Neural crest cell (in vitro differentiated cells): ENCODE measurements at places on chromosomes 2 and 18.

DNA sequence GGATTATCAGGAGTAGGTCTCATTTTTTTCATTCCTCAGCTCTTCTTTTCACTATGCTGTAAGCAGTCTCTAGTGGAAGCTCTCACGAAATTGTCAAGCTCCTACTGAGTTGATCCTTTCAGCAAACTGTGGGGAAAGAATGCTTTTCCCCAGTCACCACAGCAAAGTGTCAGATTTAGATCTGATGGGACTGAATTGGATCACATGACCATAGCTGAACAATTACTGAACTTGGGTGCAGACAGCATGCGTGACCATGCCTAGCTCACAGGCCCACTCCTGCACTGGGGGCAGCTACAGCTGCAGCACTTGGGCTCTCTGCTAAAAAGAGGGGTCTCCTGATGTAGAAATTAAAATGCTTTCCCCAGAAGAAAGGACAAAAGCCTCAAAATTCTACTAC is 3.1 kb downstream of the ARHGAP15 start:
- no peak for DNase-seq

GRCh38 chr2:100446696-100447095 is 23.6 kb upstream of the NMS start:
- DNase-seq, result no peak

DNA sequence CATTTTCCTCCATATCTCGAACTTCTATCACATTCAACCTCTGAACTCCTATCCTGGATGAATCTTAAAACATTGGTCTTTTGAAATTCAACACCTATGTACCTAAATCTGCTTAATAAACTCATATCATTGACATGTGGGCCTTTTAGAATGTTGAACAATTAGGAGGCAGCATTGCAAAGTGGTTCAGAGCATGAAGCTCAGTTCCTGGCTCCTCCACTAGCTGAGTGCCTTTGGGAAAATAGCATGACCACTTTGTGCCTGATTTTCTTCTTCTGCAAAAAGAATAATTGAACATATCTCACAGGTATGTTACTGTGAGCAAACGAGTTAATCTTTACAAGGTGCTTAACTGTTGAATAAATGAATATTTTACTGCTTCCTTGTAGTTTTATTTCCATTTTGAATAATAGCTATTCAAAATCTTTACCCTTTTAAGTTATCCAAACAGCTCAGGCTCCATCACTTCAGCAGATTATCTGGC is 14.3 kb upstream of the ITPRID2 start:
- no peak for DNase-seq

DNA sequence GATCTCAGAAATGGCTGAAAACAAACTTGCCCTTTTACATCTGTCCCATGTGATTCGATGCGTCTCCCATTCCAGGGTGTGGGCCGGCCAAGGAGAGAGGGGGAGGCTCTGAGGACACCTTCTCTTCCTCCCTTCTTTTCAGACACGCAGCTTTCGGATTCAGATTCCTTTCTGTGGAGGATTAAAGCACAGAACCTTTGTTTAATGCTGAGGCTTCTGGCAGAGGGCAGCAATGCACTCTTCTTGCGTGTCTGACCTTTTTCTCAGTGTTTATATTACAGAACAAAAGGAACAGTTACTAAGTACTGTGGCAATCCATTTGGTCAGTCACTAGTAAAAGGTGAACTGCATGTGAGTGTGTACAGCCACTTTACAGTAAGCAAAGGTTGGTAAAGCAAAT is 268.9 kb upstream of the CCDC68 start:
- no peak for DNase-seq

- DNase-seq, result no peak
These were observed 27.5 kb downstream of the RNF103 start for GRCh38 chr2:86596118-86596517.

DNA sequence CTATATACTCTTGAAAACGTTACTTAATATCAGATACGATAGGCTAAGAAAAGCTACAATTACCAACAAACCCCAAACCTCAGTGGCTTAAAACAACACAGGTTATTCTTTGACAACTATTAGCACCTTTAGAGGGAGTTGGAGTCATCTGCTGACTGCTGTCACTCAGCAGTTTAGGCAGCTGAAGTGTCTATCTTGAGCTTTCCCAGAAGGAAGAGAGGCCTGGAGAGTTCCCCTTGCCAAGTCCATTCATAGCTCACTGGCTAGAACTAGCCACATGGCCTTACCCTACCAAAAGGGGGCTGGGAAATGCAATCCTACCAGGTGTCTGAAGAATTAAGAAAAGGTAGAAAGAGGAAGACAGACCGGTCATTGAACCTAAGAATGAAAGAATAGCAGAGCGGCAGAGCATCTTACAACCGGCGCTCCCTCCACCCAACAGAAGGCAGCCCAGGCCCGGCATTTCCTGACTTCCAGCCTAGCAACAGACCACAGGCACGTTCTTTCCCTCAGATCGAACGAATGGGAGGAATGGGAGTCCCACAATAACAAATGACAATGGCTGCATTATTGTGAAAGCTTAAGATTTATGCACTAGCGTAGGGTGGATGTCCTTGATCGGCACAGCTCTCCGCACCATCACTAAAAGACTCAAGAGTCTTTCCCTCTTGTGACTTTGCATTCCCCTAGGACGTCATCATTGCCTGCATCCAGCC is 211.2 kb upstream of the CTAGE1 start:
- no peak for DNase-seq

GRCh38 chr18:76255070-76255683 is 239.9 kb downstream of the ZNF516 start:
- no peak for DNase-seq

- DNase-seq, result no peak
These were observed 503 bp downstream of the ANXA4 start for GRCh38 chr2:69742322-69742952.

DNA sequence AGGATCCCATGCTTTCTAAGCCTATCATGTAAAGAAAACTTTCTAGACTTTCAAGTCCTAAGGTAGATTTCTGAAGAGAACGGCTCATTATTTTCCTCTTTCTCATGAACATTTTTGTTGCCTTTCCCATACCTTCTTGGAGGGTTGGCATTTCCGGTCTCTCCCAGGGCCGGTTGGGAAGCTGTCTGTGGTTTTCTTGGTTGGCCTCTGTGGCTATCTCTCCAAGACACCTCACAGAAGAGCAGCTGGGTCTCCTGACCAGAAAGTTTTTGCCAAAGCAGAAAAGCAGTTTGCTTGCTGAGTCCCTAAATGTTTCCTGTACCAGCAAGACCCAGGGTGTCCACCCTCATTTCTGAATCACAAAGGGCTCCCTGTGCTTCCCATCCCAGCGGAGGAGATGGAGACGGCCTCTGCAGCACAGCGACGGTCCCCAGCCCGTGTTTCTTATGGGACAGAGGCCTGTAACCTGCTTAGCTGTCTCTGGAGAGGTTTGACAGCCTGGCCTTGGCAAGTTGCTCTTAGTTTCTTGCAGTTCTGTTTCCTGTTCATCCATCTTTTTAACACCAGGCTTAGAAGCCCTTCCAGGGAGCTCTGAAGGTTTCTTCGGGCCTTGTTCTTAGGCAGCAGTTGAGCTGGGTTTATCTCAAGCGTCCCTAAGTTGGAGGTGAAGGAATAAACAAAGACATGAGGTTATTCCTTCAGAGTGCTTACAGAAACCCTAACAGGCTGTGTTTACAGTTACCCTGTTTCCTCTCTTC is 39.8 kb downstream of the GREB1 start:
- no peak for DNase-seq

DNA sequence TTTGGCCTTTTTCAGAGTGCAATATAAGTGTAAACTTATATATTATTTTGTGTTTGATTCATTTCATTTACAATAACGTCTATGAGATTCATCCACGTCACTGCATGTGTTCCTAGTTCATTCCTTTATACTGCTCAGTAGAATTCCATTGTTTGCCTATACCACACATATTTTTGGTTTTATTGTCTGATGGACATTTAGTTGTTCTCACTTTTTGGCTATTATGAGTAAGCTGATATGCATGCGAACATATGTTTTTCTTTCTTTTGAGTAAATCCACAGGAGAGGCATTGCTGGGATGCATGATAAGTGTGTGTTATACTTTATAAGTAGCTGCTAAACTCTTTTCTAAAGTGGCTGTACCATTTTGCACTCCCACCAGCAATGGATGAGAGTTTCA is 314.8 kb upstream of the HS6ST1 start:
- no peak for DNase-seq

GRCh38 chr2:60352491-60353405 is 200.7 kb downstream of the BCL11A start:
- no peak for DNase-seq

DNA sequence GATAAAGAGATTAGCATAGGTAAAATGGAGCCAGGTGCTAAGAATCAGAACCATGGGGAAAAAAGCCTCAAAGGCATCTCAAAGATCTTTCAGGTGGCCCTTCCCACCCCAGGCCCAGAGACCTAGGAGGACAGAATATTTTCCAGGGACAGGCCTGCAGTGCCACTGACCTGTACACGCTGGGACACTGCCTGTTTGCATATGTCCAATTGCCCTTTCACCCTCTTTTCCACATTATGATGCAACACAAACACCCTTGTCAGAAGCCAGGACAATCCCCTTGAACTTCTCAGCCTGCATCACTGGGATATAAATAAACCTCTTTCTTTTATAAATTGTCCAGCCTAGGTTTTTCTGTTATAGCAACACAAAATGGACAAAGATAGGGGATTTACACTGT is 419.1 kb downstream of the TRIB2 start:
- no peak for DNase-seq

- no peak for DNase-seq
These were observed 57.9 kb downstream of the DYNC1I2 start for GRCh38 chr2:171745141-171745540.

DNA sequence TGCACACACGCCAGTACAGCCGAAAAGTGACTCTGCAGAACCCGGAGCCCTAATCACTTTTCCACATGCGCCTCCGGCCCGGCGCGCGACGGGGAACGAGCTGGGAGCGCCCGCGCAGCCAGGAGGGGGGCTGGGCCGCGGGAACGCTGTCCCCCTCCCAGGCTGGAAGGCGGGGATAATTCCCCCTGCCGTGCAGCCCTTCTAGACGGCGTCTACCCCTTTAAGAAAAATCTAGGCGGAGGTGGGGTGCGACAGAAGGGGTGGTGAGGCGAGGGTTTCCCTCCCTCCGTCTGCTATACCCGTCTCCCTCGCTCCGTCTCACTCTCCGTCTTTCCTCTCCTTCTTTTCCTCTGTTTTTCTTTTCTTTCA is 2.4 kb downstream of the CYP26B1 start:
- DNase-seq, result no peak

DNA sequence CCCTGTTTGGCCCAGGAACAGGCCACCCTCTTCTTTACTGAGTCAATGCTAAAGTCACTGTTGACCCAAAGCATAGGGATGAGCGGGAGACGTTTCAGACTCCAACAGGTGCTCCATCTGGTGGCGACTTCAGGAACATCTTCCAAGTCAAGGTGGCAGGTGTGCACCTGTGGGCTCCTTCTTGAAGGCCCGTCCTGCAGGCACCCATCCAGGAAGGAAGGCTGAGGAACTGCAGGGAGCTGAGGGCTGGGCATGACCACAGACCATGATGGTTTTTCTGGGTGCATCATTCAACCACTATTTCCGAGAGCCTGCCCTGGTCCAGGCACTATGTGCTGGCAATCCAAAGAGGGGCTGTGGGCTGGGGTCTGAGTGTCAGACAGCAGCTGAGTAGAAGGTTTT is 142.8 kb downstream of the NDUFA10 start:
- DNase-seq, result peak; percentile 51

GRCh38 chr2:42046819-42047487 is 868 bp upstream of the PKDCC start:
- DNase-seq, result no peak
